ENCODE measurements at places on chromosomes 13 and 19. TPM values are rescaled to one million over a fixed set of nuclear protein-coding genes. Genes with fewer than 3 reads are reported as not detected.
A peak's percentile ranks its signal among the peaks of the same experiment; 100 is the strongest.

GRCh38 chr13:66926851-66927524 is 303.1 kb downstream of the PCDH9 start:
- no peaks in the 10 kb centered on the region for H3K36me3 ChIP-seq
- H3K27me3 ChIP-seq: no peaks in the 10 kb centered on the region
- no peak overlapping the region for H3K27ac ChIP-seq
- no peaks in the 10 kb centered on the region for H3K4me1 ChIP-seq

- H3K27ac ChIP-seq: no peak overlapping the region
- H3K27me3 ChIP-seq: no peaks in the 10 kb centered on the region
- peaks cover 78% of the 10 kb centered on the region for H3K4me1 ChIP-seq
Observed at GRCh38 chr13:33636955-33637670, 180.8 kb upstream of the RFC3 start.

DNA sequence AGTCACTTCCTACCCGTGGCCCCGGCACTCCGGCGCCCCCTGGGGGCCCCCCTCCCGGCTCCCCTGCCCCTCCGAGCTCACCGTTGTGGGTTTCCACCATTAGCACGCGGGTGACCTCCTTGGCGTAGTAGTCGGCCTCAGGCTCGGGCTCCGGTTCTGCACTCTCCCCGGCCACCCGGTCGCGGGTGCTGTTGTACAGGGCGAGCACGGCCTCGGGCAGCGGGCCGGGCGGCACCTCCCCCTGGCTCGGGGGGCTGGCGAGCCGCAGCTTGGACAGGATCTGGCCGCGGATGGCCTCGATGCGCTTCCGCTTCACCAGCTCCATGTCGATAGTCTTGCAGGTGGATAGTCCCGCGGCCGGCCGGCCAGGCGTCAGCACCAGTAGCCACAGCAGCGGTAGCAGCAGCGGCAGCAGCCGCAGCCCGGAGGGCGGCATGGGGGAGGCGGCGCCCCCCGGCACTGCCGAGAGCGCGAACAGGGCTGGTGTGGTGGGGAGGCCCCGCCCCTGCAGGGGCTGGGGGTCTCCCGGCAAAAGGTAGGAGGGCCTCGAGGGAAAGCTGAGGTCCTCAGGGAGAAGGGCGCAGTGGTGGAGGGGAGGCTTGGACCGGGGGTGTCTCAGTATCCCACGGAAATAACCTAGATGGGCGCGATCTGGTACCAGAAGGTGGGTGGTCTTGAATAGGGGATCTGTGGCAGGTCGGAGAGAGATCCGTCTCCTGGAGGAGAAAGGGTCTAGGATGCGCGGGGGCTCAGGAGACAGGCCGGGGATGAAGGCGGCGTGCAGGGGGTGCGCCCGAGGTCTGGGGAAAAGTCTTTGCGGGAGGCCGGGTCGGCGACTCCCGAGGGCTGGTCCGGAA is 885 bp downstream of the TGFB1 start:
- H3K4me1 ChIP-seq: peaks cover 32% of the 10 kb centered on the region
- H3K27ac ChIP-seq: peak overlapping the region; percentile 60
- H3K36me3 ChIP-seq: 0 out of 3 replicates have a peak, but pooled peaks cover 10% of the 10 kb centered on the region
- DNase-seq: peak; percentile 54
- no peaks in the 10 kb centered on the region for H3K27me3 ChIP-seq

GRCh38 chr19:27833031-27833430 is 1379.9 kb downstream of the UQCRFS1 start:
- H3K36me3 ChIP-seq: no peaks in the 10 kb centered on the region
- H3K27me3 ChIP-seq: no peaks in the 10 kb centered on the region
- H3K4me1 ChIP-seq: no peaks in the 10 kb centered on the region
- no peak overlapping the region for H3K27ac ChIP-seq
- H3K4me3 ChIP-seq: no peak overlapping the region

DNA sequence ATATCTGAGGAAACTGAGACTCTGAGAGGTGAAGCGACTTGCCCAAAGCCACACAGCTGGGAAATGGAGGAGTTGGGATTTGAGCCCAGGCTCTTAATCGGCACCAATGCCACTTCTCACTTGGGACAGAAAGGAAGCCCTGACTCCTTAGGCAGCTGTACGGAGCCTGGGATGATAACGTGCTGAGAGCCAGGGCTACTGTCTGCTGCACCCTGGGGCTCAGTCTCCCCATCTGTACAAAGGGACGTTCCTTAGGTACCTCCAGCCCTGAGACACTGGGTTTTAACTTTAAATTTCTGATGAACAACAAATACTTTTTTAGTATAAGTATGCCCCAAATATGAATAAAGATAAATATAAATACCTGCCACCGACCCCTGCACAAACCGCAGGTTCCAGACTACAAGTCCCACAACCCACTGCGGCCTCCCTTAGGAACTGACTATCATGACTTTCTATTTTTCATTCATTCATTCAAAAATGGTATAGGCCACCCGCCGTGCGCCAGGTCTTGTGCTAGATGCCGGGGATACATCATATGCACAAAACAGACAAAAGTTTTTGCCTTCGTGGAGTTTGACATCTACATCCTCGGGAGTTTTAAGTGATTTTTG is 776 bp upstream of the NCLN start:
- no peak for DNase-seq
- H3K36me3 ChIP-seq: peaks cover 2% of the 10 kb centered on the region
- H3K27ac ChIP-seq: peak overlapping the region; percentile 71
- no peaks in the 10 kb centered on the region for H3K27me3 ChIP-seq

DNA sequence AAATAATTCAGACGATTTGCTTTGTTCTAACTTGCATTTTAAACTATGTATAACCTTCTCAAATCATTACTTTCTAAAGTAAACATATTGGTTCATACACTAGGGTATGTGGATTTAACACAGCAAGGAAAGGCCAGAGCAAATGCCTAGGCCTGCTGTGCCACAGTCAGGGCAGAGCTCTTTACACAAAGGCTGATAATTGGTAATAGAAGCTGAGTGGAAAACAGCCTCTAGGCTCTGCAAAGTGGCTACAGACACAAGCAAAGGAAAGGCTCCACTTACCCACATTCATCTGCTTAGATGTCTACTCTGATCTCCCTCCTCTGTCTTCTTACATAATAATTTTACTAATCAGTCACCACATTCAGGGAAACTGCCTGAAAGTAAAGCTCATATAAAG is 382.9 kb downstream of the OLFM4 start:
- no peak overlapping the region for H3K4me3 ChIP-seq
- no peaks in the 10 kb centered on the region for H3K36me3 ChIP-seq

DNA sequence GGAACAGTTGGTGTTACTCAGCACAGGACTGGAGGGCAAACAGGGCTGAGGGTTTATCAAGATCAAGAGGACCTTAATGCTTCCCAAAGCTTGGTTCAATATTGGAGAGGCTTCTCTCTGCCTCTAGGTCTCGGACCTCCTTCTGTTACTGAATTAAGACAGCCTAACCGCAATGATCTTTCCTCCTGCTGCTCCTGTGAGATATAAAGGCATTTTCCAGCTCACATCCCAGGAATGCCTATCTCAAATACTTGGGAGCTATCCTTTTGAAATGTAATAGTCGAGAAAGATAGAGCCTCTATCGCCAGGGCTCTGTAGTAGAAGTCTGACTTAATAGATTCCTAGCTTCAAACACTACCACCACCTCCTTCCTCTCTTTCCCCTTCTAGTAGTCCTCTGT is 1475.0 kb downstream of the SLITRK1 start:
- no peaks in the 10 kb centered on the region for H3K27me3 ChIP-seq
- H3K4me1 ChIP-seq: no peaks in the 10 kb centered on the region
- DNase-seq: no peak

GRCh38 chr19:38391911-38392464 is 3.5 kb downstream of the SPRED3 start:
- peaks cover 3% of the 10 kb centered on the region for H3K27me3 ChIP-seq
- no peak for DNase-seq

DNA sequence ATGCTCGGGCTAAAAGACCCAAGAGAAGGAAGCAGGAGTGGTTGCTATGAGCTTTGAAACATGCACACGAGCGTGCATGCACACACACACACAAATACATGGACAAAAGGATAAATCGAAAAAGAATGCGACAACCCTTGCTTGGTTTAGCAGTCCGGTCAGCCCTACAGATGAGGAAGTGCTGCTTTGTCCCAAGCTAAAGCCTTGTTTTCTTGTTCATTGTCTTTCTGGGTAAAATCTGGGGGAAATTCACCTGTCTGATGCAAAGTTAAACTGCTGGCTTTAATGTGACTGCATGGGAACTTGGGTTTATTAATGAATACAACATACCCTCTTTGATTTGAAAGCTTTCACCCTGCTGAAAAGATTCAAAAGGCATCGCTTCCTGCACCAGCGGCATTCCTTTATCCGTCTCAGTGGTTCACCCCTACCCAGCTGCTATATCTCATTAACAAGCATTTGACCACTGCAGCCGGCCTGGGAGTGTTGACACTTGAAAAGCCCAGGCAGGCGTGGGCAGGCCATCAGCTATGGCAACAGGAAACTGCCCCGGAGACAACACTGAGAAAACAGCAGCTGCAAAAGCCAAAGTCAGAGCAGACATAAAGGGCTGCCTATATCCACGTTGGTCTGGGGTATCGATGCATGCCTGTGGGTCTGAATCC is 301.7 kb downstream of the NDFIP2 start:
- H3K27ac ChIP-seq: no peak overlapping the region
- peaks cover 12% of the 10 kb centered on the region for H3K4me1 ChIP-seq
- H3K4me3 ChIP-seq: no peak overlapping the region
- DNase-seq: peak; percentile 14
- H3K27me3 ChIP-seq: no peaks in the 10 kb centered on the region
- no peaks in the 10 kb centered on the region for H3K36me3 ChIP-seq

DNA sequence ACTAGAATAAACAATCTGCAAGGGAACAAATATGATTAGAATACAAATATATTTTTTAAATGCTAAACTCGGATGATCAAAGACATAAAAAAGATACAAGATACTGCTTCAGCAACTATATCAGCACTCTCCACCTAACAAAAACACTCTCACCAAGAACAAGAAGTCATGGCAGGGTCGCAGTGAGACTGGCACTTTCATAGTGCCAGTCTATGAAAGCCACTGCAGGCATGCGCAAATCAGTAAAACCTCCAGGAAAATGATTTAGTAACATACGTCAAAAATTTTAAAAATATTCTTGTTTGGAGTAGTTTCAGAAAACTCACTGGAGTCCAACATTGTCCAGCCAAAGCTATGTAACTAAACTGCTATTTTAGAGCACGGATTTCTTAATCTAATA is 295.9 kb downstream of the DIAPH3 start:
- H3K36me3 ChIP-seq: no peaks in the 10 kb centered on the region
- no peaks in the 10 kb centered on the region for H3K4me1 ChIP-seq
- DNase-seq: no peak

DNA sequence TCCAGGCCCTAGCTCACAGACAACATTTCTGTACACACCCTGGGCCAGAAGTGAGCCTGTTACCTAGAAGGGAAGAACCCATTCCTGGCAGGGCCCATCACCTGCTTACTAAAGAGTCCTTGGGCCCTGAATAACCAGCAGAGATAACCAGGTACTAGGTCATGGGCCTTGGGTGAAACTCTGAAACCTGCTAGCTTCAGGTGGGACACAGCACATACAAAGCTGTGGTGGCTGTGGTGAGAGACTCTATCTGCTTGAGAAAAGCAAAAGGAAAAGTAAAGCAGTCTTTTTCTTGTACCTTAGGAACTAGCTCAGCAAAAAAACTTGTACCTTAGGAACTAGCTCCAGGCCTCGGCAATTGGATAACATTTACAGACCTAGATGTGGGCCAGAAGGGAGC is 1895.9 kb upstream of the PCDH20 start:
- H3K27me3 ChIP-seq: no peaks in the 10 kb centered on the region
- H3K36me3 ChIP-seq: no peaks in the 10 kb centered on the region
- no peaks in the 10 kb centered on the region for H3K4me1 ChIP-seq
- no peak overlapping the region for H3K27ac ChIP-seq

- no peak overlapping the region for H3K4me3 ChIP-seq
- H3K27me3 ChIP-seq: no peaks in the 10 kb centered on the region
- peak overlapping the region; percentile 84 for H3K27ac ChIP-seq
- H3K4me1 ChIP-seq: peaks cover 70% of the 10 kb centered on the region
Observed at GRCh38 chr19:8373867-8374813, 10.2 kb downstream of the ANGPTL4 start.

GRCh38 chr19:16951529-16951928 is 62.7 kb downstream of the F2RL3 start:
- DNase-seq: no peak
- H3K4me1 ChIP-seq: no peaks in the 10 kb centered on the region
- H3K4me3 ChIP-seq: no peak overlapping the region
- peaks cover 2% of the 10 kb centered on the region for H3K27me3 ChIP-seq
- H3K27ac ChIP-seq: no peak overlapping the region
- no peaks in the 10 kb centered on the region for H3K36me3 ChIP-seq

- H3K27ac ChIP-seq: peak overlapping the region; percentile 64
- peaks cover 59% of the 10 kb centered on the region for H3K4me1 ChIP-seq
- DNase-seq: no peak
- H3K27me3 ChIP-seq: no peaks in the 10 kb centered on the region
Observed at GRCh38 chr19:43464134-43464775, 1.2 kb downstream of the LYPD3 start.

GRCh38 chr13:73428137-73428536 is 369.3 kb downstream of the KLF5 start:
- H3K4me3 ChIP-seq: no peak overlapping the region
- no peak overlapping the region for H3K27ac ChIP-seq

GRCh38 chr19:47490847-47491246 is 6.8 kb upstream of the KPTN start:
- peaks cover 16% of the 10 kb centered on the region for H3K36me3 ChIP-seq
- no peak overlapping the region for H3K27ac ChIP-seq
- no peaks in the 10 kb centered on the region for H3K4me1 ChIP-seq
- H3K4me3 ChIP-seq: no peak overlapping the region
- no peaks in the 10 kb centered on the region for H3K27me3 ChIP-seq

DNA sequence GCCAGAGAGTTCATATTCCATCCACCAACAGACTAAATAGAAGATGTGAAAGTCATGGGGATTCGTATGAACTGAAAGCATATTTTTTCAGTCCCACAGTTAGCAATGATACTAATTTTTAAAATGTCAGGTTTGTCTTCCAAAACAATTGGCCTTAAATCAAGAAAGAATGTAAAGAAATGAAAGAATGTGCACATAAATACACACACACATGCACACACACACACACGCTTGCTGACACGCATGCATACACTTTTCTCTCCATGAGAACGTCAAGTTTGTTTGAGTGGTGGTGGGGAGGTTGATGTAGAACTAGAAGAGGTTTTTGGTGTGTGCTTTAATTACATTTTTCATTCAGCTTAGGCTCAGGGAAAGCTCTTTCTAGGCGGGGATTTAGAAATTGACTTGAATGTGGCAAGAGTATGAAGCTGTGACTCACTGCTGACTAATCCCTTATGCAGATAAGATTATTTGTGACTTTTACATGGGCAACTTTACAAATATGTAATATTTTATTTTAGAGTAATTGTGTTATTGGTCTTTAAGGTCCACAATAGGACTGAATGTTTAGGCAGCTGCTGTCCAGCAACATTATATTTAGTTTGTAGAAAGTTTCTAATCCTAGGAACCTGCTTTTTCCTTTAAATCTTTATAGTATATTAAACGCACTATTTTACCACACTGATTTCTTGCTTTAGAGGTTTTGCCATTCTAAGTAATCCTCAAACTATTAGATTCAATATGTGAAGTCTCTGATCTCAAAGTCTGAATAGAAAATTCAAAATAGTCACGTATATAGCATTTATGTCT is 18.8 kb downstream of the FLT1 start:
- H3K4me3 ChIP-seq: no peak overlapping the region
- no peaks in the 10 kb centered on the region for H3K27me3 ChIP-seq

The B3GNT3 gene
- total RNA-seq: 0.48 TPM

The CGB3 gene
- not detected for total RNA-seq

The ATP1A3 gene
- total RNA-seq: 0.04 TPM

The ABCA7 gene
- 1.3 TPM for total RNA-seq

The NKPD1 gene
- total RNA-seq: not detected

The OSCAR gene
- not detected for total RNA-seq
